ENCODE measurements at places on chromosomes 7 and 10.

- no peak for DNase-seq
These were observed 111.9 kb upstream of the FAM20C start for GRCh38 chr7:80259-81067.

DNA sequence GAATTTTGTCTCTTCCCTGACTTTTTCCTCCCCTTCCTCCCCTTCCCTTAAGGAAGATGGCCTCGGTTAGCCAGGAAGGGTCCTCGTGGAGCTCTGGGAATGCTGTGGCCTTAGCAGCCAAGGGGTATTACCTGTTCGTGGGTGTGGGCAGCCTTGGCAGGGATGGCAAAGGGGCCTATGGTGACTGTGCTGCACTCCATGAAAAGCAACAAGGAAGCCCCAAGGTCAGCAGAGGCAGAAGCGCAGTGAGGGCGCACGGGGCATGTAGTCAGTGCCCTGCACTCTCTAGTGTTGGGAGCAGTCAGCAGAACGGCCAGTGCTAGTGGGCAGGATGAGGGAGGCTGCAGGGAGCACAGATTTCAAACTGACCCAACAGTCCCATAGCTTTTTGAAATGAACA lies 191.8 kb downstream of the ADARB2 start:
- DNase-seq, result no peak

DNA sequence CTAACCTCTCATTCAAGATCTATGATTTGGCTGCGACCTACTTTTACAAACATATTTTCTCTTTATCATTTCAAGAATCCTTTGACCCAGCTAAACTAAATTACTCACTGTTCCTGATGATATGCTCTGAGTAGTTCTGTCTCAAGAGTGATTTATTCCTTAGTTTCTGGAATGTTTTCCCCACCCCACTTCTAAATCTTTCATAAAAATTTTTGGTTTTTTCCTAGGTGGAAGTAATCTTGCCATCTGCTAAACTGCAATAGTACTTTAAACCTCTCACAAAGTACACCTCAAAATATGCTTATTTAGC lies 170.8 kb downstream of the DNAJC1 start:
- no peak for DNase-seq

DNA sequence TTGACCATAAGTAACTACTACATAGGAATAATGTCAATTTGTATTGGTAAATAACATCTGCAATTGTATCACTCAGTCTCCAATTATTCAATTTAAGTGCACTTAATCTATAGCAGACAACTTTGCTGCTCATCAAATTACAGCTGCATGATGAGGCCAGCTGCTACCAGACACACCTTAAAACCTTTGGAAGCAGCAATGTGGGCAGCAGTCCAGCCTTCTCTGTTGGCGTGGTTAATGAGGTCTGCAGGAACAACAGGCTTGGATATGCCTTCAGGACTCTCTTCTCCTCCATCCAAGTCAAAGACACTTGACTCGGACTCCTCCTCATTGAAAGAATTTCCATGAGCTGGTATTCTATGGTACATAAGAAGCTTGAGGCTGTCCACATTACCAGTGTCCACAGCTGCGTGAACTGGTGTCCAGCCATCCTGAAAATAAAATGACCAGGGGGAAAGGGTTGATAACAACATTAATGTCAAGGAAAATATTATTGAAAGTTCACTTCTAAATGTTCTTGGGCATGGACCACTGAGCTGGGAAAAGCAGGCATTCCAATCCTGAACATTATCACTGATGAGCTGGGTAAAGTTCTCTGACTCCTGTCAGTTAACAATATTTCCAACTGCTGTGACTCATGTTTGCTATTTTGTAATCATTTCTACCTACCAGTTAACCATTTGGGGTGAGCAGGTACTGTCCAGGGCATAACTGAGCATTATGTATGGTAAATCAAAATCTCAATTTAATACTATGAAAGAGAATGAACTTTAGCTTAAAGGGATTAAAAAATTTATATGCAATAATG lies 95.7 kb downstream of the CTTNBP2 start:
- no peak for DNase-seq

DNA sequence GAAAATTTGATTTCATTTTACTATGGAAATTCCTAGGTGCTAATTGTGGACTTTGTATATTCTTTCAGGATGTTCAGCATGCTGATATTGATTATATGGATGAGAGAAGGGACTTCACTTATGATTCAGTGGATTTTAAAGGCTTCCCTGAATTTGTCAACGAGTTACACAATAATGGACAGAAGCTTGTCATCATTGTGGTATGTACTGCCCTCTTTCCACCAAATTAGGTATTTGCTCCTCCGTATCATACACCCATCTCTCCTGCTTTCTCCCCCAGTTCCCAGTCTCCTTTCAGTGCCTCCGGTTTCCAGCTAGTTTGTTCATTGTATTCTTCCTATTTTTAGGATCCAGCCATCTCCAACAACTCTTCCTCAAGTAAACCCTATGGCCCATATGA lies 34.6 kb downstream of the MGAM start:
- peak; percentile 60 for DNase-seq

- DNase-seq, result no peak
These were observed 786.9 kb upstream of the IGFBP3 start for GRCh38 chr7:46707973-46708372.

- peak; percentile 93 for DNase-seq
These were observed 72.3 kb upstream of the STEAP1B start for GRCh38 chr7:22572292-22572691.

GRCh38 chr10:15369256-15370211 lies 1.6 kb downstream of the FAM171A1 start:
- peak; percentile 6 for DNase-seq

DNA sequence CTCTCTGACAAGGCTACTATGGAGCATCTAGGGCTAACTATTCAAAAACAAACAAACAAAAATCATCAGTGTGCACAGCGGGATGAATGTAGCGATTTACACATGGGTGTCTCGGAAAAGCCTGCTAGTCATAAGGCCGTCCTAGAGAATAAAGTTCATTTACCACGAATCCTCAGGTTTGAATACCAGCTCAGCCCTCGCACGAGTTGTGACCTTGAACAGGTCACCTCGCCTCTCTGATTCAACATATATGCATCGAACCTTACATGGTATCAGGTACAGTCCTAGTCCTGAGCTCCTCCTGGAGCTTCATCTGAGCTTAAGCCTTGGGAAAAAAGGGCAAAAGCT lies 572 bp downstream of the ATP5MF start:
- DNase-seq, result no peak

DNA sequence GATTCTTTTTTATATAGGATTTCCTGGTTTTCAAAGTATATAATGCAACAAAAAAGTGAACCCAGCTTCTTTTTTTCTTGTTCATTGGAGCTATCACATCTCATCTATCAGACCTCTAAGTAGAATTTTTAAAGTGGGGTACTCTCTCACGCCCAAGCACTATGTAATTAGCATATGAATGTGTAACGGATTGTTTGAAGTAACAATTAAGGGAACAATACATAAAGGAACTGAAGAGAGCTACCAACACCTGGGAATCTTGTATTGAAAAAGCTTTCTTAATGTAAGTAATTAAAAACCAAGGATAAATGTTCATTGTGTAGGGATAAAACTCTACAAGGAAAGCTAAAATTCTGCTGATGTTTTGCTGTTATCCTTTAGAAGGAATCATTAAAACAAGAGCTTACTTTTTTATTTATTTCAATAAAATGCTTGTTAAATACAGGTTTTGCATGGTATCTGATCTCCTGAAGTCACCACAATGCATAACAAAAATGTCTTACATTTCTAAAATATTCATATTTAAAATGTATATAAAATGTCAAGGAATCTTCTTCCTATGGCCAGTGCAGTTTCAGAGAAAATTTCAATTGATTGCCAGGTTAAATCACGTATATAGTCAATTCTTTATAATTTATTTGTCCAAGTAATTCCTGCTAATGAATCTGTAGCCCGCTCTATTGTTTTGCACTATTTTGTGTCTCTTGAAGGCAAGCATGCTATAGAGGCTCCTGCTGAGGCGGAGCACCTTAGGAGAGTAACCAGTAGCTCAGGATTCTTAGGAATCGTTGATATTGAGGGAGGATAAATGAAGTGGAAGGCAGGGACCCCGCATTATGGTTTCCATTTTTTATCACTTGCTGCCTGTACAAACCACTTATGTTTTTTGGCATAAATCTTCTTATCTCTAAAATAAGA lies 51.6 kb downstream of the PTPRZ1 start:
- no peak for DNase-seq

Data from EL (cell line).